ENCODE measurements at places on chromosomes 1 and 21. TPM values are rescaled to one million over a fixed set of nuclear protein-coding genes. Genes with fewer than 3 reads are reported as not detected.

Gene TMIGD3
- 5.1 TPM for total RNA-seq

Gene MFSD2A
- 225 TPM for total RNA-seq

Gene LPAR3
- total RNA-seq, result 3.6 TPM

Gene HSF2BP
- total RNA-seq, result 0.41 TPM

Gene KRTAP10-1
- not detected for total RNA-seq
